Suprapubic skin (tissue), 4 donors: ENCODE measurements at places on chromosomes 11 and 22.

DNA sequence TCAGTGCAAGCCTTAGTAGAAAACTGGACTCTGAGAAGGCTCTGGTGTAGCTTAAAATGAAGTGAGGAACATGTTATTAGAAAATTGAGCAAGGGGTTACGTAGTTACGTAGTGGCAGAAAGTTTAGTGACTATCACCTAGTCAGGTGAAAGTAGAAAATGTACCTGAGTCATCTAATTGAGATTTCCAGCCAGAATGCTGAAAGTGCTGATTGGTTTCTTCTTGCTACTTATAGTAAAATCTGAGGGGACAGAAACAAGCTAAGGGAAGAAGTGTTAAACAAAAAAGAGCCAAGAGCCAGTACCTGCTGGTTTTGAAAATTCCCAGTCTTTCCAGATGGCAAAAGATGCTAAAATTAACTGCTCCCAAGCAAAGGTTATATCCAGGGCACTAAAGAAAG is 29.4 kb downstream of the ZNF280B start:
- no peak for DNase-seq

GRCh38 chr11:29184939-29185890 is 831.6 kb downstream of the KCNA4 start:
- DNase-seq, result no peak

DNA sequence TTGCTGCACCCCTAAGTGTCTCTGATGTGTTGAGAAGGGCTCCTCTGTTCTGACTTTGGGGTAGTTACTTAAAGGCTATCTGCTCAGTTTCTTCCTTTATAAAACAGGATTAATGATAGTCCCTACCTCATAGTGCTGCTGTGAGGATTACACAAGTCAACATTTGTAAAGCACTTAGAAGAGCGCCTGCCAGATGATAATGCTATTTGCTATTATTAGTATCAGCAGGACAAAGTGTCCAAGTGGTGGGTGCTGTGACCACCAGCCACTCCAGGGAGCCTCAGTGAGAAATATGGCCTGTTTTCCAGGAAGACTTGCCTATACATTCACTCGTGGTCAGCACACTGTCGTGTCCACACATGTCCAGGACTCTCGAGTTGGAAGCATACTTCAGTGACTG is 16.2 kb downstream of the POU2F3 start:
- DNase-seq, result no peak

DNA sequence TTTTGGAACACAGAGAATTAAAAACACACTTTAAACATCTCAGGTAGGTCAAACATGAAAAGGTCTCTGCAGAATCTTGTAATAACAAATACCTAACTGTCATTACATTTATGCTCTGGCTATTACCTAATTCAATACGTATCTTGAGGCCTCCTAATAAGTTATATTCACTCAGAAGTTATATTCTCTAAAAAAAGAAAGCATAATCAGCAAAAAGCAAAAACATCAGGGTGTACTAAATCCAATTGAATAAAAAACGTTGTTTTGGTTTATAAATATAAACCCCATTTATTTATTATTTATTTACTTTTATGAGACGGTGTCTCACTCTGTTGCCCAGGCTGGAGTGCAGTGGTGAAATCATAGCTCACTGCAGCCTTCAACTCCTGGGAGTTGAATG is 10.2 kb downstream of the TMEM41B start:
- no peak for DNase-seq

GRCh38 chr22:37782340-37783168 is 25.2 kb upstream of the GCAT start:
- no peak for DNase-seq

DNA sequence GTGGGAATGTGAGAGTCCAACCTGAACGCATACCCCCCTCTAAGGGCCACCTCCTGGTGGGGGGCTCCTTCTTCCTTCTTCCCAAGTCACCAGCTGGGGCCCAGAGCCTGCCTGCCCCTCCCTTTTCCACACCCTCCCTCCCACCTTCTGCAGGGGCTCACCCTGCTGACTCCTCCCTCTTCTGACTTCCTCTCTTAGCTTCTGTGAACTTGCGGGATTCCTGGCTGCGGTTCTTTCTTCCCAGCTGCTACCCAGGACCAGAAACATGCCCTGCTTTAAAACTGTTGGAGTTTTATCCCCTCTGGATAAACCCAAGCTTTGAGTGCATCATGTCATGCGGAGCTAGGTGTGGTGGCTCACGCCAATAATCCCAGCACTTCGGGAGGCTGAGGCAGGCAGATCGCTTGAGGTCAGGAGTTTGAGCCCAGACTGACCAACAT is 10.2 kb downstream of the LRRC74B start:
- no peak for DNase-seq

DNA sequence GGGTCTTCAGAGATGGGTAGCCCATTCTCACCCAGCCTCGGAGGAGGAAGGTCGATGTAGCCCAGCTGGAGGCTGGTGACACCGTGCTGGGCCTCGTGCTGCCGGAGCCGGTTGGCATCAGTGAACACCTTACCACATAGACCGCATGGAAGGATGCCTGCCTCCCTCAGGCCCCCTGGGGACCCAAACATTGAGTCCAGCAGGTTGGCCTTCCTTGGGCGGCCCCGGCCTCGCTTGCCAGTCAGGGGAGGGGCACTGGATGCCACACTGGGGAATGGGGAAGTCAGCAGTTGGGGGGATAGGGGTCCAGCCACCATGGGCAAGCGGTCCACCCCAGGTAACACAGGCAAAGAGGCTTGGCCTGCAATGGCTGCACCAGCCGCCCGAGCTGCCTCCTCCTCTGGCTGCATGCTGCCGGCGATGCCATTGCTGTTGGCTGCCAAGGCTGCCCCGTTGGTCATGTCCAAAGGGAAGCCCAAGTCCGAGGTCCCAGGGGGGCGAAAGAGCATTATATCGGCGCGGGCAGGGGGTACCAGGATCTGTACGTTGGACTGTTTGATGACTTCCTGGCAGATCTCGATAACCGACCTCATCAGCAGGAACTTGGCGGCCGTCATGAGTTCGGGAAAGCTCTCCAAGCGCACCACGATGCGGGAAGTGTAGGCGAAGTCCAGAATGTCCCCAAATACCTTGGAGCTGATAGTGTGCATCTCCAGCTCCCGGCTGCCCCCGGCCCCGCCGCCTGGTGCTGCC is 1.4 kb downstream of the PATZ1 start:
- DNase-seq, result no peak

GRCh38 chr11:46710821-46711269 is 8.2 kb upstream of the F2 start:
- no peak for DNase-seq

DNA sequence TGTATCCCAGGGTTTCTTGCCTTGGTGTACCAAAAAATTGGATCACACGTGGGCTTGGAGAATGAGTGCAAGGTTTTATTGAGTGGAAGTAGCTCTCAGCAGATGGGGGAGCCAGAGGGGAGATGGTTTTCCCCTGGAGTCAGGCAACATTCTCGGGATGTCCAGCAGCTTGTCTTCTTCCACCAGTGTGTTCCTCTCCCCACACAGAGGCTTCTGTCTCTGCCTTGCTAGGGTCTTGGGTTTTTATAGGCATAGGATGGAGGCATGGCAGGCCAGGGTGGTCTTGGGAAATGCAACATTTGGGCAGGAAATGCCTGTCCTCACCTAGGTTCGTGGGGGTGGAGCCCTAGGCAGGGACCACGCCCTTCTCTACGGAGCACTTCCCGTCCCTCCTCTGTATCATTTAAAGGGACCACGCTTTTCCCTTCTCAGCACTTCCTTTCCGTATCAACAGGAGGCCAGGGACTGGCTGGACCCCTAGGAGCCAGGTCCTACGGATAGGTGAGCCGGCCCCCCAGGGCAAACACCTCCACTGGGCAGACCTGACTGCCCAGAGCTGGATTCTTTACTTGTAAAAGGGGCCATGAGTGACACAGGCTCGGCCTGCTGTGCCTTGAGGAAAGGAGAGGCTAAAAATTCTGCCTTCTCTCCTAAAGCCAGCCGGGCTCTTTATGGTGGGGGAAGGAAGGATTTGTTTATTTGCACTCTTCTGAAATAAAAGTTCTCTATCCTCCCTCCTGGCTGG is 55.3 kb upstream of the CCDC188 start:
- peak; percentile 76 for DNase-seq

DNA sequence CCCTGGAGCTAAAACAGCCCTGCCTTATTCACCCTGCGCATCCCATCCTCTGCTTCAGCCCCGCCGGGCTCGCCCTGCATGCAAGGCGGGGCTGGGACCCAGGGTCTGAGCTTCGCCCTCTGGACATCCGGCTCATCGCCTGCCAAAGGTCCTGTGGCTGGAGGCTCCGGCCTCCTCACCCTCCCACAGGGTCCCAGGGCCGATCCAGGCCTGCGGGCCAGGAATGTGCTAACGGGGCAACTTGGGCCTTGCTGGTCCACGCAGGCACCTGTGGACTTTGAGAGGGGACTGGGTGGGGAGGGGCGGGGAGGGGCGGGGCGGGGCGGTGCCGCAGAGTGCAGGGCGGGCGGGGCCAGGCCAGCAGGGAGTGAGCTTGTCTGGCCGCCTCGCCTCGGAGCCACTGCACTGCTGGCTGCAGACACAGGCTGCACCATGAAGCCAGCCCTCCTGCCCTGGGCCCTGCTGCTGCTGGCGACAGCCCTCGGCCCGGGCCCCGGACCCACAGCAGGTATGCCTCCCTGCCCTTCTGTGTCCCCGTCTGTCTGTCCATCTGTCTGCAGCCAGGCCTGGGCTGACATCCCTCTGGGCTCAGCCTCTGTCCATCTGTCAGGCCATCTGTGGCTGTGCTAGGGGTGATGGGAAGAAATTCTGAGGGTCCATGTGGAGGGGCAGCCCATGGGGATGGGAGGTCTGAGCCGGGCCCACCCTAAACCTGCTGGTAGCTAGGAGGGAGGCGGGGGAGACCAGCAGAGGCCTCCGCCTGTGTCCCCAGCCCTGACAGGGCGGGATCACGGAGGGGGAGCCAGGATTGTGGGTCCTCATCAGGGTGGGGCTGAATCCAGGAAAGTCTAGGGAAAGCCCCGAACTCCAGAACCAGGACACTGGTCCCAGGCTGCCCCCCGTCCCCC is at the start of gene SUSD2:
SUSD2 (plus strand) TSS at position 400 of the 908 bp plus-strand sequence; CDS start at position 433, 33 bp downstream.
- no peak for DNase-seq

GRCh38 chr22:19215360-19215759 is 36.8 kb upstream of the SLC25A1 start:
- DNase-seq, result no peak

- DNase-seq, result no peak
These were observed 53.4 kb downstream of the ARHGAP42 start for GRCh38 chr11:100740440-100740839.

GRCh38 chr11:89420981-89421380 is 70.2 kb downstream of the NOX4 start:
- no peak for DNase-seq

- DNase-seq, result no peak
These were observed 74.2 kb downstream of the STIM1 start for GRCh38 chr11:3929649-3930048.

DNA sequence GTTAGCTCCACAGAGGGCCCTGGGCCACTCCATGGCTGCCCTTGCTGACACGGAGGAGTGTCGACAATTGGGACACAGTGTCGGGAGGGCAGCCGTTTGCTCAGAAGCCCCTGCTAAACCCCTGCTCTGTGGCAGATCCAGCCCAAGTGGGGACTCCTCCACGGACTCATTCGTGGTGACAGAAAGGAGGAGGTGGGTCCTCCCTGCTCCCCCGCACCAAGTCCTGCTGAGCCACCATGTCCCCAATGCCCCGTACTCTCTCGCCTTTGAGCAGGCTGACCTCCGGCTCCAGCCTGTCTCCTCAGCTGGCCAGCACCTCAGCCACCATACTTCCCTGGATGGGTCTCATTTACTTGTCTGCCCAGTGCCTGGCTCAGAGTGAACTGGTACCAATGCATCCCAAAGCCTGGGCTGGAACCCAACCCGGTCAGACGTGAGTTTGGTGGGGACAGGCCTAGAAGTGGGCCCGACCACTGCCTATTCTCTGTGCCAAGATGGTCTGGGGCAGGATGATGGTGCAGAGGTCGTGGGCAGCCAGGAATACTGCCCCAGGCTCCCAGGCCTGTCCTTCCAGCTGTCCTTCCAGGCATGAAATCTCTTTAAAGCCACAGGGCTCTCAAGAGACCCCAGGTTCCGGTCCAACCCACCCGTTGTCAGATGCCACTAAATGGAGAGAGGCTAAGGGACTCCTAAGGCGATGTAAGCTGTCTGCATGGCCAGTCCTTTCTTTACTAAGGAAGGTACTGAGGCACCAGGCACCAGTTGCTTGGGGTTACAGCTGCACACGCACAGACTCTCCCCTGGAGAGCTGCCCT is 4.3 kb downstream of the CBX6 start:
- peak; percentile 71 for DNase-seq

DNA sequence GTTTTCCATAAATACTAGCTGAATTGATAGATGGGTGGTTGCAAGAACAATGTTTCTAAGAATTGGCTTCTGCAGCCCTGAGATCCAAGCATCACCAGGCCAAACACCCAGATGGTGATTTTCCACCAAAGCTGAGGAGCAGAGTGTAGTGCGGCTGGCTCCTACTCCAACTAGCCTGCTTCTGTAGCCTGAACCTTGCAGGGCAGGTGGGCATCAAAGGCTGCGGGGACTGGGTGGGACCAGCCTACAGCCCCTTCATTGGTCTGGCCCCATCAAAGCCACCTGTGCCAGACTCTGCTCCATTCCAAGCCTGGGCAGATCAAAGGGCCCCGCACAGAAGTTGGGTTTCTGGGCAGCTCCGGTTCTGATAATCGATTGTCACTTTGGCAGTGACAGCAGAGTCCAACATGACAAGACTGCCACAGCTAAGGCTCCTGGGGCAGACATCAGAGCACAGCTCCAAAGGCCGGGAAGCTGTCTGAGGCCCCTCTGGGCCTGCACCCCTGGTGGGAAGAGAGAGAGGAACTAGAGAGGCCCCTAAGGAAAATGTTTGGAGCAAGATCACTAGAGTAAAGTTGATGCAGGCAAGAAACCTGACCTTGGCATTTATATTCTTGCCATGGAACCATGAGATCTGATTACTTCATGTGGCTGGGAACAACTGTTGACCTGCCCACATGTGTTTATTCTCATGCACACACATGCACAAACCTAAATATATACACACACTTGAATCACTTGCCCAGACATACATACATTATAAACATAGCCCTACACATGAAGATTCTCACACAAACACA is 582.9 kb downstream of the INSC start:
- DNase-seq, result no peak
